ENCODE measurements at places on chromosomes 13 and 19.

- DNase-seq: no peak
Measured at GRCh38 chr19:51531349-51532315, at the start of gene SIGLEC6. Gene SIGLEC6 (minus strand): TSS chr19:51531670. CDS start chr19:51531648, 22 bp downstream.

DNA sequence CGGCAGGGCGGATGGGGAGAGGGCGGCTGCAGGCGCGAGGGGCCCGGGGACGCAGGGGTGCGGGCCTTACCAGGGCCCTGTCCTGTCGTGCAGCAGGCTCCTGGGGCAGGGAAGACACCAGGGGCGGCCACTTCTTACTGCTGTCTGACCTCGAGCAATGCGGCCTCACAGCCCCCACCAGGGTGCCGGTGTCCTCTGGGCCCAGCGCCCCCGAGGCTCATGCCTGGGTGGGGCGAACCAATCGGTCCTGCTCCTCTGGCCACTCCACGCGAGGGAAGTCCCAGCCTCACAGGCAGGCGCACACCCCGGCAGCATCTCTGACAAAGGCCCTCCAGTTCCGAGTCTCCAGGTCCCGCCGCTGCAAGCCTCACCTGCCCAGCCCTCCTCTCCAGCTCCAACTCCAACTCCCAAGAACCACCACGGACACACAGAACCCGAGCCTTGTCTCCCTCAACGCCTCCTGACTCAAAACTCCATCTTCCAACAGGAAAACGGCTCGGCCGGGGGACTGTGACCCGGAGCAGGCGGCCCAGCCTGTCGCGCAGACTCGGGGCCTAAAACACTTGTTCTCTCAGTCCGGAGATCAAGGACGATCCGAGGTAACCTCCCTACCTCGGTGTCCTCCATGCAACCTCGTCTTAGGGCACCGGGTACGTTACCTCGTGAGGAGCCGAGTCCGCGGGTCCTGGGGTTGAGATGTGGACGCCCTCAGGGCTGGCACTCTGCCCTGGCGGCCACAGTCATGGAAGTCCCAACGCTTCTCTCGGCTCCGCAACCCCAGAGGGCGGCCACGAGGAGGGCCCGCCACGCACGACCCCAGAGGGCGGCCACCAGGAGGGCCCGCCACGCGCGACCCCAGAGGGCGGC is 6.5 kb downstream of the FGF22 start:
- no peak for DNase-seq

GRCh38 chr19:33823341-33823740 is 26.7 kb downstream of the KCTD15 start:
- no peak for DNase-seq

DNA sequence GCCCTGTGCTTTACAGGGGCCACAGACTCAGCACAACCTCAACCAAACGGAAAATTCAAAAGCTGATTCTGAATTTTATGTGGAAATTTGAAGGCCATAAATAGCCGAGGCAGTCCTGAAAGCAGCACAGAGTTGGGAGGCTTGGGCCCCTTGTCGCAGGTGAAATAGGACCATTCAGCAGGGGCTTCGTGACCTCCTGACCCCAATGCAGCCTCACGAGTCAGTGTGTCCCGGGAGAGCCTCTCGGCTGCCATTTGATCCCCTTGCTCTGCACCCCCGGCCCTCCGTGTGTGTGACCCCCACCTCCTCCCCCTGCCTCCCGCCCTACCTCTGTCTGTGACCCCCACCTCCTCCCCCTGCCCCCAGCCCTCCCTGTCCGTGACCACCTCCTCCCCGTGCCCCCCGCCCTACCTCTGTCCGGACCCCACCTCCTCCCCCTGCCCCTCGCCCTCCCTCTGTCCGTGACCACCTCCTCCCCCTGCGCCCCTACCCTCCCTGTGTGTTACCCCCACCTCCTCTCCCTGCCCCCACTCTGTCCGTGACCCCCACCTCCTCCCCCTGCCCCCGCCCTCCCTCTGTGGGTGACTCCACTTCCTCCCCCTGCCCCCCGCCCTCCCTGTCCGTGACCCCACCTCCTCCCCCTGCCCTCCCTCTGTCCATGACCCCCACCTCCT is 41.7 kb upstream of the TFDP1 start:
- no peak for DNase-seq

DNA sequence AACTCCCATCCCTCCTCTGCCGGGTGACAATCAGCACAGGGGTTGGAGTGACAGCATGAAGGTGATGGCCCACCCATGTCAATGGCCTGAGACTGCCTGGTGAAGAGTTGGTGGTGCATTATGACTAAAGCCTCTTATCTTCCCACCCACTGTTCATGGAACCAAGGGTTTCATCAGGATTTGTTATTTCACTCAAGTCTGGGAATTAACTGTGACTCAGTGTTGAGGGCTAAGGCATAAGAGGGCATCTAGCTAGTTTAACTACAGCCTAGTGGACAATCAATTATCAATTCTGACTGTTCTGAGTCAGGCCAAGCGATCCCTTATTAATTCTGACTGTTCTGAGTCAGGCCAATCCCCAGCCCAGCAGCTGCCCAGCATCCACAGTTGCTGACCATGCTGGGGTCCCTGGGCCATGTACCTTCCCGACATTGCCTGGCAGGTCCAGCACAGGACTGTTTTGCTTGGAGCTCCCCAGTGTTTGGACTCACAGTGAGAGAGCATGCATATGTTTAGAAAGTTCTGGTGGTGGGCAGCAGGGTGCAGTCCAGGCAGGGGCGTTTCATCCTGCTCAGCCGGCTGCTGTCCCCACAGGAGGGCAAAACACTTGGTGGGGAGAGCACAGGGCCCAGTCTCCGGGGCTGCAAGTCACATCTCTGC is 65.5 kb downstream of the RASL11A start:
- no peak for DNase-seq

GRCh38 chr13:48476215-48476614 is 56.7 kb downstream of the RCBTB2 start:
- DNase-seq: no peak

- DNase-seq: no peak
Measured at GRCh38 chr19:49870309-49870901, 3.0 kb upstream of the PNKP start.

DNA sequence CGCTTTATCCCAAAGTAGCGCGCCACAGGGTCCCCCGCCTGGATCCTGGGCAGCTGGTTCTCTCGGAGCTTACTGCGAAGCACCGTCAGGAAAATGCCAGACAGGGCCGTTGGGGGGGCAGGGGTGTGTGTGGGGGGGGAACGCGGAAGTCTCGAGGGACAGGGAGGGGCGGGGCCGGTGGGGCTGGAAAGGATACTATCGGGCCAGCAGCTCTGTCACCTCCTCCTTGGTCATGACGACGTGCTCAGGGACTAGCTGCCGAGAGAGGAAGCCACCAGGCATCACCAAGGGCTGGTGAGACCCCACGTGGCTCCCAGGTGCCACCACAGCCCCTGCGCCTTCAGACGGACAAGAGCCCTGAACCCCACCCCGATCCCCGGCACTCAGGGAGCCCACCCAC is 5.3 kb downstream of the POLR2E start:
- DNase-seq: no peak

DNA sequence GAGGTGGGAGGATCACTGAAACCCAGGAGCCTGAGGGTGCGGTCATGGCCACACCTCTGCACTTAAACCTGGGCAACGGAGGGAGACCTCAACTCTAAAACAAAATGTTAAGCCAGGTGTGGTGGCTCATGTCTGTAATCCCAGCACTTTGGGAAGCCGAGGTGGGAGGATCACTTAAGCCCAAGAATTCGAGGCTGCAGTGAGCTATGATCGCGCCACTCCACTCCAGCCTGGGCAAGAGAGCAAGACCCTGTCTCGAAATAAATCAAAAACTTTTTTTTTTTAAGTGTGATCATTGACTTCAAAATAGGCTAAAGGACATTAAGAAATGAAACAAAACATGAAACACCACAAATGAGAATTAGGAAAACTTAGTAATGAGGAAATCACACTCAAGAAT is 16.3 kb upstream of the ADPRHL1 start:
- no peak for DNase-seq

GRCh38 chr19:12859546-12859945 is 21.2 kb downstream of the MAST1 start:
- DNase-seq: no peak

DNA sequence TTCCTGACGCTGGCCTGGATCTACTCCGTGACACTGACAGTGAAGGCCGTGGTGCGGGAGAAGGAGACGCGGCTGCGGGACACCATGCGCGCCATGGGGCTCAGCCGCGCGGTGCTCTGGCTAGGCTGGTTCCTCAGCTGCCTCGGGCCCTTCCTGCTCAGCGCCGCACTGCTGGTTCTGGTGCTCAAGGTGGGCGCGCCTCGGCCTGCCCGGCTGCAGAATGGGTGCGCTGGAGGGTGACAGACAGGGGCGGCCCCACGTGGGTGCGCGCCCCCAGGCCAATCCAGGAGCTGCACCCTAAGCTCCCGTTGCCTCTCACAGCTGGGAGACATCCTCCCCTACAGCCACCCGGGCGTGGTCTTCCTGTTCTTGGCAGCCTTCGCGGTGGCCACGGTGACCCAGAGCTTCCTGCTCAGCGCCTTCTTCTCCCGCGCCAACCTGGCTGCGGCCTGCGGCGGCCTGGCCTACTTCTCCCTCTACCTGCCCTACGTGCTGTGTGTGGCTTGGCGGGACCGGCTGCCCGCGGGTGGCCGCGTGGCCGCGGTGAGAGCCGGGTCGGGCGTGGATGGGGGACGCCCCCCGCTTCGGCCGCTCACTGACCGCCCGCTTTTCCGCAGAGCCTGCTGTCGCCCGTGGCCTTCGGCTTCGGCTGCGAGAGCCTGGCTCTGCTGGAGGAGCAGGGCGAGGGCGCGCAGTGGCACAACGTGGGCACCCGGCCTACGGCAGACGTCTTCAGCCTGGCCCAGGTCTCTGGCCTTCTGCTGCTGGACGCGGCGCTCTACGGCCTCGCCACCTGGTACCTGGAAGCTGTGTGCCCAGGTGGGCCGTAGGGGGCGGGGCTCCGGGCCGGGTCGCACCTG is 7.2 kb downstream of the ABCA7 start:
- no peak for DNase-seq

DNA sequence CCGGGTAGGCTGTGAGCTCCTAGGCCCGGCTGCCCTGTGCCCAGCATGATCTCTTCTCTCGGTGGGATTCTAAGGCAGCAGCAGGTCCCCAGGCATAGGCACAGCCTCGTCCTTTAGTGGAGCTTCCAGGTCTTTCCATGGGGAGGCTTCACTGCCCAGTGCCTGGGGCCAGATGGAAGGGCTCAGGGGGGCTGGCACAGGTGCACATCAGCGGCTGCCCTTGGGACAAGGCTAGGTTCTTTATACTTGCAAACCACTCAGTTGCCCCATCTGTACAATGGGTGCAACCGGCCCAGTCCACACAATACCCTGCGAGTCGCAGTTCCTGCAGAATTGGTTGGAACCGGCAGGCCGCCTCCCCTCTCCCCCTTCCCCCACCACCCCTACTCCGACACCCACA is 14.2 kb downstream of the KCTD15 start:
- DNase-seq: no peak

Data from NCI-H1436 treated with DMSO at 0.1 percent for 48 hours (cell line).